Amygdala (tissue), 56 donors: ENCODE measurements at places on chromosomes 12 and 14.

DNA sequence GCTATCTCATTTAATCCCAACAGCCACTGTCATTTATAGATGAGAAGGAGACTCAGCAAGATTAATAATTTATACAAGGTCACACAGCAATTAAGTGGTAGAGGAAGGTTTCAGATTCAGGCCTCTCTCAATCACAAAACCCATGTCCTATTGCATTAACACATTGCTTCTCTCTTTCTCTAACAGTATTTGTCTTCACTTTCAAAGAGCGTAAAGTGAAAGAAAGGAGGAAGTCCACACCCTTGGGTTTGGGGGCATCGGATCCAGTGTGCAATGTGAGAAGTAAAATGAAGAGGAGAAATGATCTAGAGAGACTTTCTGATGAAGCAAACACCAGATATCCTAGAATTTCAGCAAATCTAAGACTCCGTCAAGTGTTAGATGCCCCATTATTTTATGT, 7.0 kb upstream of the VRK1 start:
- no peak for DNase-seq

GRCh38 chr12:63362791-63363190, 211.8 kb upstream of the AVPR1A start:
- no peak for DNase-seq

GRCh38 chr12:25830456-25830855, 128.0 kb upstream of the RASSF8 start:
- no peak for DNase-seq

DNA sequence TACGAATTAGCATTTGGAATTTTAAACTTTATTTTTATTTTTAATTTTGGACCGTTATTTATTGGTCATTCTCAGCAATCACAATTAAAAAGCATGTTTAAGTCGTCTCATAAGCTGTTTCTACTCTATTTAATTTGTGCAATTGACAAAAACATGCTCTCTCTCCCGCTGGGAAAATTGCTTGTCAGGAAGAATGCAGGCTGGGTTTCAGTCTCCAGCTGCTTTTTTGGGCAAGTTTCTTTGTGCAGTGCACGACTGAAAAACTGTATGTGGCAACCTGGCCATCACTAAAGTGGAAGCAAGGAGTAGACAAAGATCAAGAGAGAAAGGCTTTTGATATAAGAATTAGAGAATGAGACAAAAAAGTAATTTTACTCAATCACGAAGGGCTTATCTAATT, 941.5 kb upstream of the MDGA2 start:
- no peak for DNase-seq

DNA sequence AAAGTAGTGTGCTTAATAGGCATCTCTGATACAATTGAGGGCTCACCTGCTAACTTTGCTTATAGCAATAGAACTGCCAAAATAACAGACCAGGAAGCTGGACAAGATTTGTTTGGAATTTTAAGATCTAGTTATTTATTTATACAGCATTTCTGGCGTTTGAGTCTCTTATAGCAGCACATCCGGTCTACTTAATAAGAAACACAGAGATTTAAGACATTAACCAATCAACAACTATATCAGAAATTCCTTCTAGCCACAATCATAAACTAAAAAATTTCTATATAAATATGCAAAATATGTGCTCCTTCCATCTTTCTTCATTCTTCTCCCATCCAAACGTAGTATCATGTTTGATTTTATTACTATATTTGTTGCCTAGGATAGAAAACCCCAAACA, 2.6 kb downstream of the RTN1 start:
- no peak for DNase-seq

DNA sequence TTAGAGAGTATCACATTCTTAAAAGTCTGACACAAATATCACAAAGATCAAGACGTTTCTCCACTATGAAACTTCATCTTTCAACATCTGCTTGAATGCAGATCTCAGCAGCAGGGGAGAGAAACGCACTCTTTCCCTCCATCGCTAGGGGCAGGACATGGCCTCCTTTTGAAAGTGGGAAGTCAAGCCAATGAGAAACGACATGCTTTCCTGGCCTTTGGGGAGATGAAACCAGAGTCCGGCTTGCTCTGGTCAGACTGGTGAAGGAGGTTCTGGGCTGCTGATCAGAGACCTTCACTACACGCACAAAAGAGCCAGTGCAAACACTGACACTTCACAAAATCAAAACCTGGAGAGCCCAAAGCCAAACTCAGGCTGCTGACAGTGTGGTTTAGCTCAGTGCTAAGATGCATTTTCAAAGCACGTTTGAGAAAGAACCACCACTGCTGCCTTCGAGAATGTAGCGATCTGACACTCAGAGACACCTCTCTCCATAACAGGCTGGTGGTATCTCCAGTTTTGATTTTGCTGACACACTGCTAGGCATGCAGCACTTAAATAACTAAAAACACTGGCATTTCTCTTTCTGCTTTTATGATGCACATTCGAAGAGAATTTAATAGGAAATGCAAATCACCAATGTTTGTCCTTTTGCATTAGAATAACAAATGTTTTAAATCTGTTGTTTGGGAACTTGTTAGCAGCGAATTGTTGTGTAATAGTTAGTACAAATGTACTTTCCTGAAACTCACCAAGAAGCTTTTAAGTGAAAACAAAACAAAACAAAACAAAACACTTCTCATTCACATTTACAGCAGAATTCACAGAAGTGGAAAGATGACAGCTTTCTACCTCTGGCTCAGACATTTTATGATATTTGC, 93.9 kb upstream of the OVCH1 start:
- no peak for DNase-seq
